ENCODE measurements at places on chromosomes 6 and 20.
A peak's percentile ranks its signal among the peaks of the same experiment; 100 is the strongest.

- DNase-seq: no peak
Observed at GRCh38 chr20:23881371-23881770, 1.8 kb upstream of the CST5 start.

GRCh38 chr6:94196891-94197290 lies 777.5 kb upstream of the EPHA7 start:
- DNase-seq: no peak

GRCh38 chr20:54231036-54231435 lies 23.1 kb downstream of the PFDN4 start:
- DNase-seq: no peak

- DNase-seq: no peak
Observed at GRCh38 chr6:130697271-130697994, 129.8 kb upstream of the SMLR1 start.

- DNase-seq: no peak
Observed at GRCh38 chr6:141153563-141153962, 979.2 kb upstream of the GJE1 start.

DNA sequence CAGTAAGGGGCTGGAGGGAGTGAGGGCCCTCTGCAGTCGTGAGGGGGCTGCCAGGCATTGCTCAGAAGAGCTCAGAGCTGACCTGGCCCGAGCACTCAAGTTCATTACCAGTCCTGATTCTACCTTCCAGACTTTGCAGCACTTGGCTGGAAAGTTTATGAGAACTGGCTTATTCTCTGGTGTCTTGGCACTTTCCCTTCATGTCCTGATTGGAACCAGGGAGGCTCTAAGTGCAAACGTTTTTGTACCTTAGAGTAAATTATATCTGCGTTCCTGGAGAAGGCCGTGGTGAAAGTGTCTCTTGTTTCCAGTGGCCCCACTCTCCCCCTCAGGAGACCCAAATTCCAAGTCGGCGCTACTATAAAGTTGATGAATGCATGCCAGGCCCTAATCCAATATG lies 402.3 kb downstream of the CDC5L start:
- DNase-seq: no peak

GRCh38 chr6:32187009-32187709 lies 2.8 kb downstream of the PBX2 start:
- no peak for DNase-seq

DNA sequence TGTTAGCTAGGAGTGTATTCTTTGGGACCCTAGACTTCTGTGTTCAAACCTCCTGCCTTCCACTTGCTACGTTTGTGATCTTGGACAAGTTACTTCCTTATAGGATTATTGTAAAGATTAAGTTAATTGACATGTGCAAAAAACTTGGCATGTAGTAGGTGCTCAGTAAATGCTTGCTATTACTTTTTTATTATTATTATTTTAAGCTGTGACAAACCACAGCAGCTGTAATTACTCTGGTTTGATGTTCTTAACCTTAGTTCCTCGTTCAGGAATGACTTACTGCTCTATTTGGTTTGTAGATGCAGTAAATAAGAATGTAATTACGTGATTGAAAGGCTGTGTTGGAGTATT lies 3.2 kb downstream of the ARFGEF2 start:
- DNase-seq: no peak

GRCh38 chr6:77040568-77041195 lies 422.6 kb downstream of the HTR1B start:
- no peak for DNase-seq

GRCh38 chr6:21305893-21306332 lies 287.6 kb upstream of the SOX4 start:
- peak; percentile 13 for DNase-seq

GRCh38 chr6:107539409-107539808 lies 49.5 kb downstream of the SOBP start:
- no peak for DNase-seq

DNA sequence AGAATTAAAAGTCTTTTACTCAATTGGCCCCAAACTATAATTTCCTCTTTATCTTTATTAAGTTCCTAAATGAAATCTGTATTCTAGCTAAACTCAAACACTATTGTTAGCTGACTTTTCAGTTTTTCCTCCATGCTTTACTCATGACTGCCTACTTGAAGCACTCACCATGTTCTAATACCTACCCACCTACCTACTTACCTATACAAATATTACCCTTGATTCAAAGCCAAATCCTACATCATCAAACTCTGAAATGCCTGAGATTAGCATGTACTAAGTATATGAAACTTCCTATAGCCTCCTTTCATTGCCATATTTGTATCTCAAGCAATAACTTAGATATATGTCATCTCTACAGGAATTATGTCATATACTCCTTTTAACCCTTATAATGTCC lies 259.7 kb downstream of the HDGFL1 start:
- DNase-seq: no peak

DNA sequence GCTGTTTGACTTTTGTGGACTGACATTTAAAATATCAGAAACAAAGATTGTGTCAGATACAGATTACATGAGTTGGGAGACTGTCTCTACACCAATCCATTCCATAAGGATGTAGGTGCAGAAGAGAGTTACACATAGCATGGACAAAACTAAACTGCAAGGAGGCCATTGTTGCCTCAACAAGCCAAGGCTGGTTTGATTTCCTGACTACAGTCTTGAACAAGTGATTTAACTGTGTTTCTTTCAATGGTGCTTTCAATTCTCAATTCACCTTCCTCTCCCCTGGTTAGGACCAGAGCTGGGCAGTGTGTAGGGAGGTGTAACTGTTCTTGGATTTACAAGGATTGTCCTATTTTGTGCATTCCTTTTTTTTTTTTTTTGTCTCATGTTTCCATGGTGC lies 82.2 kb downstream of the AGPAT4 start:
- DNase-seq: no peak

DNA sequence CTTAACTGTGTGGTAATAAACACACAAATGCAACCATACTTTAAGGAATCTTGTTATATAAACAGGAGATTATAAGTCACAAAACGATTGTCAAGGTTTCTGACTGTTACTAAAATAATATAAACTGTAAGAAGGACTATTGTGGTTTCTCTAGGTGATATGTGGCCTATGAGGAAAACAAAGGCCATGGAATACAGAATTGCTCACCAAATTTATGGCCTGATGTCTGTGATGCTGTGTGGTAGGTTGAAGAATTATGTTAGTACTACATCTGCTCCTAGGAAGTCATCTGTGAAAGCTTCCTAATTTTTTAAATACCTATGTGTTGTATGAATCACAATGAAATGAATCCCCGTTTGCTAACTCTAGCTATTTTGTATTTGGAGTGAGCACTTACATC lies 875.4 kb upstream of the MAP3K7 start:
- no peak for DNase-seq

- DNase-seq: no peak
Observed at GRCh38 chr6:55131616-55132015, 42.7 kb upstream of the HCRTR2 start.

GRCh38 chr6:80143419-80143937 lies 37.0 kb downstream of the BCKDHB start:
- DNase-seq: no peak

Data from KBM-7 (cell line).